ENCODE measurements at places on chromosomes 2 and 18. TPM values are rescaled to one million over a fixed set of nuclear protein-coding genes. Genes with fewer than 3 reads are reported as not detected.

The LINC00305 gene
- not detected for total RNA-seq

The MYOM1 gene
- total RNA-seq: 0.05 TPM

The CAPN13 gene
- total RNA-seq: 0.15 TPM

The MRPL19 gene
- 76.0 TPM for total RNA-seq

The RTP5 gene
- not detected for total RNA-seq

All from A549 treated with CORT108297 at 1 μM for 4 hours (cell line).